ENCODE measurements at places on chromosomes 13 and 19.

- DNase-seq, result no peak
Observed at GRCh38 chr13:46572752-46573431, 19.9 kb downstream of the LRCH1 start.

GRCh38 chr19:8617984-8618383 lies 7.5 kb upstream of the ADAMTS10 start:
- DNase-seq, result no peak

- DNase-seq, result no peak
Observed at GRCh38 chr19:2495130-2495641, 19.3 kb downstream of the GADD45B start.

DNA sequence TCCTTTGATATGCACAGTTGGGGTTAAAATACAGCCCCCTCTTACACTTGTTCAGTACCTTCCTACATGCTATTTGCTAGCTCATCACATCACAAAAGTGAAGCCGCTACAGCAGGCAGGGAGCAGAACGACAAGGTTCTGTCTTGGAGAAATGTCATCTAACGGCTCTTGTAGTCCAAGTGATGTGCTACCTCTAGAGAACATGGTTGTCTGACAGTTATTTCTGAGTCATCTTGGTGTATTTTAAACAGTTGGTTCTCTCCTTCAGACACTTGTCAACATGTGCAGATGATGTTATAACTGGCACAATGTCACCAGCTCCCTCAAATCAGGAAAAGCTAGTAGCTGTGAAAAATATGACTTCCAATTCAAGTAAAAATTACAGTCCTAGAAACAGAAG lies 865.0 kb downstream of the PCDH9 start:
- no peak for DNase-seq

DNA sequence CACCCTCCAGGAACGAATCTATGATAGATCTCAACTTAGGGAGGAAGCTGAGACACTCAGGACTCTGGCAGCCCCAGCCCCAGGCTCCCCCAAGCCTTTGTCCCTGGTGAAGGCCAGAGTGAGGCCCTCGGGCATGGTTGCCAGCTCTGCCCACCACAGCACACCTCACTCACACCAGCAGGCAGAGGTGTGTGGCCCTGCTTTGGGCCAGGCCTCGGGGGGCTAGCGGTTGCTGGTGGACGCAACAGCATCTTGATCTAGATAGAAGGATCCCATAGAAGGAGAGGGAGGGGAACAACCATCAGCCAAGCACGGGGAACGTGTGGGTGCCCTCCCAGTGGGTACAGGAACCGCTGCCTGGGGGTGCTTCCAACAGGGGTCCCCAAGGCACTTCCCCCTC lies 36.7 kb downstream of the DNMT1 start:
- DNase-seq, result no peak

- no peak for DNase-seq
Observed at GRCh38 chr13:48585456-48585840, 52.6 kb upstream of the RCBTB2 start.

- no peak for DNase-seq
Observed at GRCh38 chr13:20074966-20075365, 85.9 kb downstream of the GJA3 start.

DNA sequence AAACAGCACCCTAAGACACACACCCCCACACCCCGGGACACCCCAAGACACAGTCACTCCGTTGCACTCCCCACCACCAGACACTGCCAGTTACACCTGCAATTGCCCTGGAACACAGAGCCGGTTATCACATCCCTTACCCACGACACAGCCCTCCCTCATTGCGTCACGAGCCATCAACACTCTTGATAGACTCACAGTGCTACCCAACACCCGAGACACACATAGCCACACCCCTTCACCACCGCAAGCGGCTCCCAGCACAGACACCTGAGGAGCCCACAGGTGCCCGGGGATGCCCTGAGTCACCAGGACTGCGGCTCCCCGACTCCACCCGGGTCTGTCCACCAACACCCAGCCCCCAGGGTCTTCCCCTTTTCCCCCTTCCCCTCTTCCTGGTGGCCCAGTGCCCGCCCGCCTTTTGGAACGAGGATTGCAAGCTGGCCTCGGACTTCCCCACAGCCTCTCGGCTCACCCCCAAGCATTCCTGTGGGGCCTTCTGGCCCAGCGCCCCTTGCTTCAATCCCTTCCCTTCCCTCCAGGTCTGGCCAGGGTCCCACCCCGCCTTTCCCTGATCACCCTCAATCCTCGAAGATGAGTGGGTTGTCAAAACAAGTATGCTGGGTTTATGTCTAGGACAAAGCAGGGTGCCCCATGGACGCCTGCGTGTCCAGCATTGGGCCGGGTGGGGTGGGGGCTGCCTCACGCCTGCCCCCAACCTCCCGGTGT lies 1.7 kb upstream of the PTGER1 start:
- no peak for DNase-seq

DNA sequence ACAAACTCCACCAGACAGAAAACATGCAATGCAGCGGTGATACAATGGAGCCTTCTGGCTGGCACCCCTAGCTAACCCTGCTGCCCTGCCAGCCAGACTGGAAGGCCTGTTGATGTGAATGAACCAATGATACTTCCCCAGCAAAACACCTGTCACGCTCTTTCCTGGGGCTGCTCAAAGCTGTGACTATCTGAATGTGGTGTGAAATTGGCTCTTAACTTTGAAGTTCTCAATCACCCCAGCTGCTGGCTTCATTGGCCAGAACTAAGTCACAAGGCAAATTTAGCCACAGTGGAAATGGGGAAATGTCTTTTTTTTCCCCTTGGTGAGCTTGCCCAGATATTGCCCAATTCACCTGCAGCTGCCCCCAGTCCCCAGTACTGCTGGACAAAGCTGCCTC lies 147.3 kb downstream of the SLC7A1 start:
- no peak for DNase-seq

GRCh38 chr13:109235901-109236300 lies 550.5 kb downstream of the IRS2 start:
- DNase-seq, result no peak

DNA sequence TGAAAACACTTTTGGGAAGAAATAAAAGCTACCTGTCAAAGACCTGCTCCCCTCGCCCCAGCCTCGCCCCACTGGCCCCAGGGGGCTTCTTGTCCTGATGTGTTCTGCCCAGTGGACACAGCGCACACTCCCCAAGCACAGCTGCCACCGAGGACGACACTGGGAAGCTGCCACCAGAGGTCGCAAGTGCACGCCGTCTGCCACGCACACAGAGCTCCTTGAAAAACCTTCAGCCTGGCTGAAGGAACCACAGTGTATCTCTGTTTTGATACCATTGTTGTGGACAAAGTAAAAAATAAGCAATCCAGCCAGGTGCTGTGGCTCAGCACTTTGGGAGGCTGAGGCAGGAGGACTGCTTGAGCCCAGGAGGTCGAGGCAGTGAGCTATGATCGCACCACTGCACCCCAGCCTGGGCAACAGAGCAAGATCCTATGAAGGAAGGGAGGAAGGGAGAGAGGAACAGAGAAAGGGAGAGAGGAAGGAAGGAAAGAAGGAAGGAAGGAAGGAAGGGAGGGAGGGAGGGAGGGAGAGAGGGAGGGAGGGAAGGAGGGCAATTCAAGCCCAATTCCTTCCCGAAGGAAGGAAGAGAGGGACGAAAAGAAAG lies 57.3 kb downstream of the CEBPG start:
- no peak for DNase-seq

DNA sequence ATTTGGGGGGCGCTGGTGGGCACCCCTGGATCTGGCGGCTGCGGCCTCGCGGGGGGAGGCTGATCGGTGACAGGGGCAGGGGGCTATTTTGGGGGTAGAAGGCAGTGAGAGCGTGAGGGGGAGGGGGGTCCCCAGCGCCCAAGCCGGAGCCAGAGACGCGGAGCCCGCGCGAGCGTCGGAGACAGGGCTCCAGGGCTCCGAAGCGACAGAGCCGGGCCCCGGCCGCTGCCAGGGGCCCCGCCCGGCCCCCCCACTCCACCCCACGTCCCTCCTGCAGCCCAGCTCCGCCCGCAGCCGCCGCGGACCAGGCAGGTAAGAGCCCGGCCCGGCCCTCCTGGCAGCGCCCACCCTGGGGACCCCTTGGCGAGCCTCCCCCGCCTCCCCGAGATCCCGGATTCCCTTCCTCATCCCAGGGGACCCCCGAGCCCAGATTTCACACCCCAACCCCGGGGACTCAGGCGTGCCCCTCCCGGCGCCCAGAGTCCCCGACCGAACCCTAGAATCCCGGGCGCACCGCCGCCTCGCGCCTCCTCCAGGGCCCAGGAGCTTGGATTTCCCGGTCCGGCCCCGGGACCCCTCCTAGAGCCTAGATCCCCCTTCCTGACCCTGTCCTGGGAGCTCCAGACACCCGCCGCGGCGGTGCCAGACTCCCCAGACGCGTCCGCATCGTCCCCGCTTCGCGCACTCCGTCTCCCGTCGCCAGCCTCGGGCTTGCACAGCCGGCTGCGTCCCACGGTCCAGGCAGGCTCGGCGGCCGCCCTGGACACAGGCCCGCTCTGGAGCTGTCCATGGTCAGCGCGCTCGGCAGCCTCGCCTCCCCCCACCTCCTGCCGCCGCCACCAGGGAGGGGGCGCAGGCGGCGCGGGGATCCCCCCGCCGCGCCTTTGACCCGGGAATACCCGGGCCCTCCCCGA lies at the start of gene PPFIA3:
PPFIA3 (plus strand) TSS at position 134 of the 914 bp plus-strand sequence. CDS start 8,330 bp downstream, outside the sequence.
- DNase-seq, result no peak

GRCh38 chr13:112346173-112346898 lies 29.8 kb upstream of the SPACA7 start:
- no peak for DNase-seq

DNA sequence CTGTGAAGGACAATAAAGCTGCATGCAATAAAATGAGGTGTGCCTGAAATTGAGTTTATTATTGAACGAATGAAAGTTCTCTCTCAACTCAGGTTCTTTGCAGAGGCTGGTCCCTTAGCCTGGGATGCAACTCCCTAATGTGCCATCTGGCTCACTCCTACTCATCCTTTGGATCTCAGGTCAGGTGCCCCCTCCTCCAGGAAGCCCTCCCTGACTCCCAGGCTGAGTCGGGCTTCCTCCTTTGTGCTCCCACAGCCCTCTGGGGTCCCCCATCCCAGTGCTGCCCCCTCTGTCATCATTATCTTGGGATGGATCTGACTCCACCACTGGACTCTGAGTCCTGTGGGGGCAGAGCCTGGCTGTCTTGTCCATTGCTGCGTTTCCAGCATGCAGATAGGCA lies 2.7 kb upstream of the IRGC start:
- DNase-seq, result no peak

DNA sequence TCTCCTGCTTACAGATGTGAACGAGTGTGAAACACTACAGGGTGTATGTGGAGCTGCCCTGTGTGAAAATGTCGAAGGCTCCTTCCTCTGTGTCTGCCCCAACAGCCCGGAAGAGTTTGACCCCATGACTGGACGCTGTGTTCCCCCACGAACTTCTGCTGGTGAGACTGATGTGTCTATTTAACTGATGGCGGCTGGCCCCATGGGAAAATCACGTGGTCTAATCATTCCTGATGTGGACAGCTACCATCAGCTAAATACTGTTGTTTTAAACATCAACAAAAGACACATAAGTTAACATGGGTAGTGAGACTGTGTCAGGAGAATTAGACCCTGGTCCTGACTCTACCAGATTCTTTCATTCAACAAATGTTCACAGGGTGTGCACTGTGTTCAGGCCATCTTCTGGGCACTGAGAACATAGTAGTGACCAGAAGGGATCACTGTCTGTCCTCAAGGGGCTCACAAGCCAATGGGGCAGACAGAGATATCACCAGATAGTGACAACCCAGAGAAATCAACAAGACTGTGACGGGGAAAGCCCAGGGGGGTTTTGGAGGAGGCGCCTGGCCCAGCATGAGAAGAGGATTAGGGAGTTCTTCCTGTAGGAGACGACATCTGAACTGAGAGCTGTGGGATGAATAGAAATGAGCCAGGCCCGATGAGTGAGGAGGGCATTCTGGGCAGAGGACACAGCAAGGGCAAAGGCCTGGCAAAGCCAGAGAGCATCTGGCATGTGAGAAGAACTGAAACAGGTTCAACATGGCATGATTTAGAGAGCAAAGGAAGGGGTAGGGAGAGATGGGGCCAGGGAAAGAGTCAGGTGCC lies 18.4 kb downstream of the LTBP4 start:
- no peak for DNase-seq

GRCh38 chr19:33332248-33332647 lies 29.9 kb upstream of the CEBPA start:
- no peak for DNase-seq

- DNase-seq, result no peak
Observed at GRCh38 chr19:7337380-7338194, 11.2 kb upstream of the ARHGEF18 start.

GRCh38 chr13:88472316-88472715 lies 801.1 kb downstream of the SLITRK5 start:
- DNase-seq, result no peak

- no peak for DNase-seq
Observed at GRCh38 chr19:17946965-17947784, 14.4 kb downstream of the CCDC124 start.

DNA sequence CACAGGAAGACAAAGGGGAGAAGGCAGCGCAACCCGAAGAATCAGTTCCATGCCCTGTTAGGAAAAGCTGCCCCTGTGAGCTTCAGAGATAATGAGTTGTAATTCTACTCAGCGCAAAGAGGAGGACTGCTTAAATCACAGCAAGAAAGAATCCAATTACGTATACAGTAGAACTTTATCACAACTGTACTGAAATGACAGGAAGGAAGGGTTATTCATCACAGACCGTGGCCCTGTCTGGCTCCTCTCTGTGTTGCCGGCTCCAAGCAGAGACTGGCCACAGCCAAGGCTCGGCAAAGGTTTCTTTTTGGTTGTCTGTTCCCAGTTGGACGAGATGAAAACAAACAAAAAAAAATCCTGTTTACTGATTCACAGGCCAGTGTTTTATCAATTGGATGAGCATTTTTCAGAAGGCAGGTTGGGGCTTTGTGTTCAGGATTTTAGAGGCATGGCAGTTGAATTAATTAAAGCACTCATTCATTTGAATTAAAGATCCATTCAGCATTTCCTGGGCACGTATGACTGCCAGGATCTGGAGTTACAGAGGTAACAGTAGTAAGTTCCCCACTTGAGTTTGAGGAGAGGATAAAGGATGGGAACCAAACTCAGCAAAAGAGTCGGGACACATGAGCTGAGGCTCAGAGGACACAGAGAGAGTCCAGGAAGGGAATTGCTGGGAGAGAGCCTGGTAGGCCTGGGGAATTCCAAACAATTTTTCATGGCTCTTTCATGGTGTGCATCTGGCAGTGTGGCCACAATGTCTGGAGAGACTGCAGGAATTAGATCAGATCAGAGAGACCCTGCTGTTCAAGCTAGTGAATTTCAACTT lies 341.0 kb downstream of the DNAJC15 start:
- DNase-seq, result no peak

- no peak for DNase-seq
Observed at GRCh38 chr13:49502954-49503353, 7.2 kb downstream of the PHF11 start.

- DNase-seq, result no peak
Observed at GRCh38 chr13:25886438-25887214, 165.2 kb downstream of the SHISA2 start.

Data from left renal cortex interstitium (tissue), 4 donors.